Hematopoietic multipotent progenitor cell (in vitro differentiated cells): ENCODE measurements at places on chromosomes 5 and 9.
A peak's percentile ranks its signal among the peaks of the same experiment; 100 is the strongest.

DNA sequence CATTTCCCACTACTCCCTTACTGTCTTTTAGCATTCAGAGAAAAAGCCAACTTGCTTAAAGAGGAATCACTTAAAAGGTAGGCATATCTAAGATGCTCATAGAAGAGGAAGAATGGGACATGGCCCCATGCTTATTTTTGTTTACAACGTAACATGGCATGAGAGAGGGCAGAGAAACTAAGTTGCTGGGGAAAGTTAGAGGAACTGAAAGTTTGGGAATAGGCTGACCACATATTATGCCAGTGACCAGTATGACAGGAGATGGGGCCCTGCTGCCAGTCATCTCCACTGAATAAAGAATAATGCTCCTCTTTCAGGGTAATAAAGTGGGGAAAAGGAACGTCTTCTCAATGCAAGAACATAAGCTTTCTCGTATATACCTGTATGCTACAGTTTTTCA lies 1.9 kb downstream of the PLPP6 start:
- no peak for DNase-seq

DNA sequence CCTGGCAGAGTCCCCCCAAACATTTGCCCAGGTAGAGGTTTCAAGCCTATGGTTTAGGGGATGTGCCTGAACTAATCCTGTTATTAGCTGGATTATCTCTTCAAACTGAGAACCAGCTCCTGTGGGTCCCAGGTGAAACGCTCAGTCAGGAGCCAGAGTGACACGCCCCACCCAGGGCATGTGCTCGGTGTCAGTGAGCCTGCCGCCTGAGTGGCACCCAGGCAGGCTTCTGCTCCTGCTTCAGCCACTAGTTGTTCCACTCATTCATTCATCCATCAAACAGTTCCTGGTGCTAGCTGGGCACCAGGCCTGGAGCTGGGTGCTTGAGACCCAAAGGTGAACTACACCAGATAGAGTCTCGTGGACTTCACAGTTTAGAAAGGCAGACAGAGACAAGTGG lies 129.4 kb upstream of the PITX1 start:
- DNase-seq: no peak

DNA sequence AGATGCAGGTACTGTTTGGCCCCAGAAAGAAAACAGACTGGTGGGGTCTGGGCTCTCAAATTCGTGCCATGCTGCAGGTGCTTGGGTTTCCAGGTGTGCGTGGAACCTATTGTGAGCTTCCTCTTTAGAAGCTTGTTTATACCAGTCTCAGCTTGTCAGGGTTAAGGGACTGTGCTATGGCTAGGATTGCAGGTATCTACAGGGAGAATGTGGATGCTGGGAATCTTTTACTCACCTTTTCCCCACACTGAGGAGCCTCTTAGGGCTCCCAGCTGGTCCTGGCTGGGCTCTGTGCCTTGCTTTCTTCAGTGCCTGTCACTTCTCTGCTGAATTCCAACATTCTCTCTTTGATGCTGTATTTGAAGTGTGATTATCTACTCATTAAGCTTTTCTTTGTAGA lies 111.8 kb downstream of the WDR70 start:
- DNase-seq: no peak

GRCh38 chr9:35811381-35812024 lies 559 bp downstream of the SPAG8 start:
- no peak for DNase-seq

- no peak for DNase-seq
These were observed 424.2 kb downstream of the TMEM161B start for GRCh38 chr5:87844449-87844848.

DNA sequence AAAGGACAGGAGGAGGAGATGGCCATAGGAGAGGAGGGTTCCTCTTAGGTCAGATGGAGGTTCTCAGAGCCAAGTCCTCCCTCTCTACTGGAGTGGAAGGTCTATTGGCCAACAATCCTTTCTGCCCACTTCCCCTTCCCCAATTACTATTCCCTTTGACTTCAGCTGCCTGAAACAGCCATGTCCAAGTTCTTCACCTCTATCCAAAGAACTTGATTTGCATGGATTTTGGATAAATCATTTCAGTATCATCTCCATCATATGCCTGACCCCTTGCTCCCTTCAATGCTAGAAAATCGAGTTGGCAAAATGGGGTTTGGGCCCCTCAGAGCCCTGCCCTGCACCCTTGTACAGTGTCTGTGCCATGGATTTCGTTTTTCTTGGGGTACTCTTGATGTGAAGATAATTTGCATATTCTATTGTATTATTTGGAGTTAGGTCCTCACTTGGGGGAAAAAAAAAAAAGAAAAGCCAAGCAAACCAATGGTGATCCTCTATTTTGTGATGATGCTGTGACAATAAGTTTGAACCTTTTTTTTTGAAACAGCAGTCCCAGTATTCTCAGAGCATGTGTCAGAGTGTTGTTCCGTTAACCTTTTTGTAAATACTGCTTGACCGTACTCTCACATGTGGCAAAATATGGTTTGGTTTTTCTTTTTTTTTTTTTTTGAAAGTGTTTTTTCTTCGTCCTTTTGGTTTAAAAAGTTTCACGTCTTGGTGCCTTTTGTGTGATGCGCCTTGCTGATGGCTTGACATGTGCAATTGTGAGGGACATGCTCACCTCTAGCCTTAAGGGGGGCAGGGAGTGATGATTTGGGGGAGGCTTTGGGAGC lies 3.1 kb downstream of the EGR1 start:
- no peak for DNase-seq

GRCh38 chr5:56094579-56095361 lies 100.0 kb upstream of the IL6ST start:
- no peak for DNase-seq

- DNase-seq: no peak
These were observed 926.3 kb upstream of the ARRDC3 start for GRCh38 chr5:92309336-92309991.

GRCh38 chr9:111915425-111915758 lies 18.8 kb downstream of the UGCG start:
- DNase-seq: no peak

DNA sequence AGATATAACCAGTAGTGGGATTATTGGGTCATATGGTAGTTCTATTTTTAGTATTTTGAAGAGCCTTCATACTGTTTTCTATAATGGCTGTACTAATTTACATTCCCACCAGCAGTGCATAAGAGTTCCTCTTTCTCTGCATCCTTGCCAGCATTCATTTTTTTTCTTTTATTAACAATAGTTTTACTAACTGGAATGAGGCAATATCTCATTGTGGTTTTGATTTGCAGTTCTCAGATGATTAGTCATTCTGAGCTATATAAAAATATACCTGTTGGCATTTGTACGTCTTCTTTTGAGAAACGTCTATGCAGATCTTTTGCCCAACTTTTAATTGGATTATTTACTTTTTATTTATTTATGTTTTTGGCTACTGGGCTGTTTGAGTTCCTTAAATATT lies 1579.3 kb upstream of the CDH6 start:
- no peak for DNase-seq

GRCh38 chr9:131611586-131612315 lies 66.4 kb downstream of the PRRT1B start:
- no peak for DNase-seq

DNA sequence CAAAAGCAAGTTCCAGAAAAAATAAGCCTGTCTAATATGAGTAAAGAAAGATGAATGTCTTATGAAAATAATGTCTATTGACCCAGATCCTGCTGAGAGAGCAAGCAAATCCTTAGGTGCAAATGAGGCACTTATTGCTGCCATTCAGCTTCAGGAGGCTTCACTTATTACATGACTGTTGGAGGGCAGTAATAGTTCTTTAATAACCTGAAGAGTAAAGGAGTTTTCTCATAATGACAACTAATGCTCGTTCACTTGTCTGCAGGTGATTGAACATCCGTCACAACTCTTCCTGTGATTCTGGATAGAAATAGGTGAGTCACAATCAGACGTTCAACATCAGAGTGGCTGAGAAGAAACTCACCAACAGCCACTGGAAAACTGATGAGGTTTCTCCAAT lies 58.3 kb downstream of the SPOCK1 start:
- DNase-seq: no peak

- DNase-seq: no peak
These were observed 39.2 kb downstream of the TTC1 start for GRCh38 chr5:160048131-160048530.

DNA sequence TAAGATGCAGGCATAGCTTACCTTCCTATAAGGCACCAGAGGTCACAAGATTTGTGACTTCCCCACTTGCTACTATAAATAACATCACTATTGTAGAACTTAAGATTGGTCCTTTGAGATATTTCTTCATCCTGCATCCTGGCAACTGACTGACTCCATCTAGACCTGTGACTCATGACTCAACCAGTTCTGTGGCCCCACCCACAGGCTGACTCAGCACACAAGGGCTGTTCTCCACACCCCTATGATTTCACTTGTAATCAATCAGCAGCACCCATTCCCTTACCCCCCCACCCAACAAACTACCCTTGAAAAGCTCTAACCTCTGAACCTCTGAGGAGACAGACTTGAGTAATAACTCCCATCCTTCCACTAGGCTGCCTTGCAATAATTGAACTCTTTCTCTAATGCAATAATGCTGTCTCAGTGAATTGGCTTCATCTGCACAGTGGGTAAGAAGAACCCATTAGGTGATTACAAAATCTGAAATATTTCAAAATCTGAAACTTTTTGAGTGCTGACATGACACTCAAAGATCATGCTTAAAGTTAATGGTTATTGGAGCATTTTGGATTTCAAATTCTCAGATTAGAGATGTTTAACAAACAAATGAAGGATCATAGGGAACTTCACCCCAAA lies 296.7 kb downstream of the ARL15 start:
- peak; percentile 10 for DNase-seq

- DNase-seq: no peak
These were observed 136.0 kb upstream of the NREP start for GRCh38 chr5:111892949-111893348.

DNA sequence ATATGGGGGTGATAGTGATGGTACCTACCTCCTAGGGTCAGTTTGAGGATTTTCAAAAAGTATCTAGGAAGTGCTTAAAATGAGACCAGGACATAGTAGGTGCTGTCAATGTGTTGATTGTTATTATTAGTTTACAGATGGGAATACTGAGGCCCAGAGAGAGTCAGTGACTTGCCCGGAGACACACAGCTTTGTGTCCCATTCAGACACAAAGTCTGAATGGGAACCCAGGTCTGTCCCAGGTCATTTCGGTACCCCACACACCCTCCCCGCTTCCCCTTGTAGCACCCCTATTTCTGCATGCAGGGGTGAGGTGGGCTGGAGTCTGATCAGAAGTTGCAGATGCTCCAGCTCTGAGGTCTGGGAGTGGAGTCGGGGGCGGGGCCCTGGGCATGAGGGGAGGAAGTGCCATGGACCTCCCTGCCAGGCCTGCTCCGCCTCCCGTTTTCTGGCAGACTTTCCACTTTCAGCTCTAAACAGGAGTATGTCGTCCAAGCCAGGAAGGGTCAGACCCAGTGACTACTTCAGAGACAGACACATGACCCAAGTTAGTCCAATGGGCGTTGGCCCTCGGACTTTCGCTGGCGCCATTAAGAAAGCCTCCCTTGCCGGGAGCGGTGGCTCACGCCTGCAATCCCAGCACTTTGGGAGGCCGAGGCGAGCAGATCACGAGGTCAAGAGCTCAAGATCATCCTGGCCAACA lies 3.2 kb upstream of the DBN1 start:
- no peak for DNase-seq

GRCh38 chr5:151051066-151051930 lies 29.5 kb downstream of the TNIP1 start:
- peak; percentile 41 for DNase-seq

DNA sequence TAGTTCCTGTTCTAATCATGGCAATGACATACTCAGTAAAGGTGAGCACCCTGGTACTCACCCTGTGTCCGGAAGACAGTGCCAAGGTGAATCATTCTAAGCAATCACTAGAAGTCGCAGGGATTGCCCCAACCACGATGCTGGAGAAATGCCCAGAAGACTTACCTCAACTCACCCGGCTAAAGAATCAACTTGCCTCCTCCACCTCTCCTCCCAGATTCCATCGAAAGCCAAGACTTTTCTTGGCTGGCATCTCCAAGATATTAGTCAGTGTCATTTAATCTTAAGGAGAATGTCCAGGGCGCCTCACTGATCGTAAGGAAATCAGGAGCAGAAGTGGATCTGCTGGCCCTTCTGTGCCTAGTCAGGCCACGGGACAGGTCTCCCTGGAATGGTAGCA lies 204.9 kb downstream of the ERCC6L2 start:
- DNase-seq: no peak

- DNase-seq: no peak
These were observed 33.1 kb downstream of the RPS23 start for GRCh38 chr5:82244854-82245635.

GRCh38 chr5:117872798-117873368 lies 1115.5 kb downstream of the DTWD2 start:
- no peak for DNase-seq

GRCh38 chr5:177081859-177082258 lies 4.9 kb upstream of the FGFR4 start:
- no peak for DNase-seq

- peak; percentile 5 for DNase-seq
These were observed at the start of gene SVEP1 for GRCh38 chr9:110579034-110579861. Gene SVEP1 (minus strand): TSS chr9:110579741. CDS start chr9:110579543, 198 bp downstream.

DNA sequence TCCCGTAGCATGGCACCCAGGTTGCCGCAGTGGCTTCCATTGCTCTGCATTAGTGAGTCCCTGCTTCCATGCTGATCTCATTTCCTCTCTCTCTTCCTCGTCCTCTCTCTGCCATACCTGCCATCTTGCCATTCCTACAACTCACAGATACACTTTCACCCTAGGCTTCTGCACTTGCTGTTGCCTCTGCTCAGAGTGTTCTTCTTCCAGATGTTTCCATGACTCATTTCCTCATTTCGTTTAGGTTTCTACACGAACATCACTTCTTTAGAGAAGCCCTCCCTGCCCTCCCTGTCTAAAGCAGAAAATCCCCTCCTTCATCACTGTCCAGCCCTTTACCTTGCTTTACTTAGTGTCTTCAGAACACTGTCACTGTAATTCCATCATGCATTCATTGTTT lies 115.2 kb upstream of the WWC1 start:
- peak; percentile 58 for DNase-seq

- DNase-seq: no peak
These were observed 236.5 kb downstream of the FAM114A2 start for GRCh38 chr5:153802050-153802821.

DNA sequence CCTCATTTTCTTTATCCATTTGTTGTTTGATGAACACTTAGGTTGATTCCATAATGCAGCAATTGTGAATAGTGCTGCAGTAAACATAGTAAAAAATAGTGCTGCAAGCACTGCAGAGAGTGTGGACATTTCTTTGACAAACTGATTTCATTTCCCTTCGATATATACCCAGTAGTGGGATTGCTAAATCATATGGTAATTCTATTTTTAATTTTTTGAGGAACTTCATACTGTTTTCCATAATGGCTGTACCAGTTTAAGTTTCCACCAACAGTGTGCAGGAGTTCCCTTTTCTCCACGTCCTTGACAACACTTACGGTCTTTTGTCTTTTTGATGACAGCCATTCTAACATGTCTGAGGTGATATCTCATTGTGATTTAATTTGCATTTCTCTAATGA lies 138.2 kb upstream of the PLPPR1 start:
- DNase-seq: no peak

GRCh38 chr9:1962122-1962521 lies 53.0 kb upstream of the SMARCA2 start:
- DNase-seq: no peak
